ENCODE measurements at places on chromosomes 3 and 15.
A peak's percentile ranks its signal among the peaks of the same experiment; 100 is the strongest.

GRCh38 chr3:184937611-184938010, 125.6 kb downstream of the VPS8 start:
- no peak for DNase-seq

- no peak for DNase-seq
These were observed 113.5 kb upstream of the BHLHE40 start for GRCh38 chr3:4865714-4866113.

DNA sequence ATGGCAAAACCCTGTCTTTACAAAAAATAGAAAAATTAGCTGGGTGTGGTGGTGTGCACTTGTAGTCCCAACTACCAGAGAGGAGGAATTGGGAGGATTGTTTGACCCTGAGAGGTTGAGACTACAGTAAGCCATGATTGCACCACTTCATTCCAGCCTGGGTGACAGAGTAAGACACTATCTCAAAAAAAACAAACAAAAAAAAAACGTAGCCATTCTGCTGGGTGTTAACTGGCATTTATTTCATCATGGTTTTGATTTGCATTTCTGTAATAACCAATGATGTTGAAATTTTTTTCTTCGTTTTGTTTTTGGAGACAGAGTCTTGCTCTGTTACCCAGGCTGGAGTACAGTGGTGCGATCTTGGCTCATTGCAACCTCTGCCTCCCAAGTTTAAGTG, 63.3 kb downstream of the RPLP1 start:
- no peak for DNase-seq

GRCh38 chr3:45688194-45688881, 858 bp upstream of the SACM1L start:
- DNase-seq = peak; percentile 19

DNA sequence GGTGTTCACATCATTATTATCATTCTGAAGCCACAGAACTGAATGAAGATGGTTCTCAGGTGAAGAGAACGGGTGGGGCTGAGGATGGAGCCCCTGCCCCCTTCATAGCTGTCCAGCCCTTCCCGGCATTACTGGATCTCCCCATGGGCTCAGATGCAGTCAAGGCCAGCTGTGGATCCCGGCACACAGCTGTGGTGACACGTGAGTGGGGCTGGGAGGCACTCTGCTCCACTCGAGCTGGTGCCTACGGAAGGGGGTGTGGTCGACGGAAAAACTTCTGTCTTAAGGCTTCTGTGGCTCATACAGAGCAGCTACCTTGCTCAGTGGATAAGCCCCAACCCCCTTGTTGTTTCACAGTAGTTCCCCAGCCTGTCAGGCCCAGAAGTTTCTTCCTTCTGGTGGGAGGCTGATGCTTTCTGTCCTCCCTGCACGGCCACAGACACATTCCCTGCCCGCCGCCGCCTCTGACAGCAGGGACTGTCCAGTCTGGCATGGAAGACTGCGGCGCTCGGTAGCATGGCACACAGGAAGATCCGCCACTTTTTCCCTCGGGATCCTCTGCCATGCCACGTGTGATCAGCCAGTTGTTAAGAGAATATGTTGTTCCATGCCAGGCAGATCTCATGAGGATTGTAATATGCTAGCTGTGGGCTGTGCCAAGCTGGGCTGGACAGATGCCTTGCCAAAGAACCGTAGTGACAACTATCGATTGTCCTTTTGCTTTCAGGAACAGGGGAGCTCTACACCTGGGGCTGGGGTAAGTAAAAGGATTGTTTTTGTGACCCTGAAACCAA, 5.8 kb downstream of the RCCD1 start:
- no peak for DNase-seq

DNA sequence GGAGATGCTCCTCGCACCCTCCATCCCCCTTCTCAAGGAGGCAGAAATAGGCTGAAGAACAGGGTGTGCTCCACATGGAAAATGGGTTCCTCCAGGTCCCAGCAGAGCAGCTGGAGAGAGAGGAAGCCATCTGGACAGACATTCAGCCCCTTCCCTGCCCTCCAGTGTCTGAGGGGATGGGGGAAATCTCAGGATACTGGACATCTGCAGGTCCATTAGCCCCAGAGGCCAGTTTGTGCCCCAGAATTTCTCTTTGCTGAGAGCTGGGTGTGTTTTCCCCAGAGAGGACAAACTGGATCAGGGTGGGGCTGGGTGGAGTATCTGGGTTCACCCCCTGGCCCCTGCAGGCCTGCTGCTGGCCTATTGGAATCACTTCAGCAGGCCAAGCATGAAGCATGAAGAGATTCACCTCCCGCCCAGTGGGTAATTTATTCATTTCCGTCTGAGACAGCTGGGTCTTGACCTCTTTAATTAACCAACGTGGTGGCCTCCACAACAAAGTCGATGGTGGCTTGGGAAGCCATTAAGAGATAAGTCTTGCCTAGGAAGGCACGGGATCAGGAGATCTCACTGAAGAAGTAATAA, 4.6 kb downstream of the FAM3D start:
- no peak for DNase-seq

DNA sequence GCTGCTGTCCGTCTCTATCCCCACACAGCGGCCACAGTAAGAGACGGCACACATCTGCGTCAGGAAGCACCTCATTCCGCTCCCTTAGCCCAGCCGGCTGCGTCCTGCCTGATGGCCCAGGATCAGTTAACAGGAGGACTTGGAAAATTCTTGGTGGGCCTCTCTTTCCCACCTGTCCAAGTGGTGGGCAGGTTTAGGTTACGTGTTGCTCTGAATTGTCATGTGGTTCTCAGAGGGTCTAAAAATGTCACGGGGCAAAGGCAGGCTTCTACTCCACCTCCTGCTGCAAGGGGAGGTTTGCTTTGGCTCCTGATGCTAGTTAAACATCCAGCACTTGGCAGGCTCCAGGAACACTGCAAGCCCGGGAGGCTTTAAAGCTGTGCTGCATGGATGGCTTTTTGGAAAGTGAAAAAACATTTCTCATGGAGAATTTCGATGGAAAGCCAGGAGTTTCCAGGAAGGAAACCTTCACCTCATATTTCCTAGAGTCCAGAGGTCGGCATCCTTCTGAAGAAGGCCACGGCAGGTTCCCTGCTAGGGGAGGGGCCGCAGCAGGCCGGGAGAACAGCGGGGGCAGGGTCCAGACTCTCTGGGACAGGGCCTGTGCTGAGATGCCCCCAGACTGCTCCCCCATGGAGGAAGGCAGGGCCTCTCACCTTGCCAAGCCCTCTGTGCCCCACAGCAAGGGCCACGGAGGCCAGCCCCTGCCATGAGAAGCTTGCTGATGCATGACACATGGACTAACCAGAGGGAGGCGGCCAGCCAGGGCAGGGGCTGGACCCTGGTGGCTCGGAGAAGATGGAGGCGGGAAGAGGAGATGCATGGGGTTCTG, 10.8 kb downstream of the CTSH start:
- DNase-seq = no peak

GRCh38 chr3:61192222-61192621, 59.0 kb downstream of the FHIT start:
- no peak for DNase-seq

DNA sequence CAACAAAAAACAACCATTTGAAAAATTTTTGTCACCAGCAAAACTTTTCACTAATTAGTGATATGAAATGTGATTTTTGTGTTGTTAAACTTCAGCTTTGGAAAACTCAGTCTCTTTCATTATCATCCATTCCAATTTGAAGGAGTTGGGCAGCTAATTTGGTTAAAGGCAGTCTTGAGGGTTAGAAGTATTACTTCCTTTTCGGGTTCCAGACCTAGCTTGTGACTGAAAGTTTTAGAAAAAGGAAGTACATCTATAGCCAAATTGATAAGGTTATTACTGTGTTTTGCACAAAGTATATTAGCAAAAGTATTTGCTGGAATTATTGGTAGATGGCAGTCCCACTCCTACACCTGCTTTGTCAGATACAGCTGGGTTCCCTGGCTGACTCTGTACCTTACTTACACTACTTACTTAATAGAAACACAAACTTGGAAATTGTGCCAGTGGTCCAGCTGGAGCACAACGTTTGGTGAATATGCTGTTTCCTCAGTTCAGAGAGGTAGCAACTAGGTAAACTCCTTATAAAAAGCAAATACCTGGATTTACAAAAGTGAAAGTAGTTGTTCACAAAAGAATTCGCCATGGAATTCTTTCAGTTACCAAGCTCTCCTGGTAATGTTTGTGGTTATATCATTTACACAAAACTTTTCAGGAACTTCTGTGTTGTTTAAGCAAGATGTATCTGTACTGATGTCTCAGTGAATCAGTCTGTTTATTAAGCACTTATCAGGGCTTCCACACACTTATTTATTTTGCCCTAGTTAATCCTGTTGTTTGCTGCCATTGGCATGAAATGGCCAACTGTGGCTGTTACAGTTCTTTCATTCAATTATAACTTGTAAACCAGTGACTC, 31.6 kb downstream of the TIPARP start:
- no peak for DNase-seq

- DNase-seq = no peak
These were observed 375 bp downstream of the HEG1 start for GRCh38 chr3:125055331-125055912.

DNA sequence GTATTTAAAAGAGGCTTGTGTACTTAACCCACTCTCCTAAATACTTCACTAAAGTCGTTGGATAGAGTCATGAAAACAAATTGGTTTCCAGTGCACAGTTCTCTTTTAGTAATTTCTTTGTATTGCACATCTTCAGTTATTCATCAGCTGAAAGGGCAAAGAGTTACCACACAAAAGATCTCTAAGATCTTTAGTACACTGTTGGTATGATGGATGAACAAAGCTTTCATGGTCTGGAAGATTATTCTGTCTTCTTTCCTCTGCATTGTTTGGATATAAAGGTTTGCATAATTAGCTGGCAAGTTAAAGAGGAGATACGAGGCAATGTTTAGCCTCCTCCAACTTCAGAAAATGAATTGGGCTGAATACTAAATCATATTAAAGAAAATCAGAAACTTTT, 40.5 kb downstream of the BCHE start:
- DNase-seq = no peak

- DNase-seq = no peak
These were observed 154.2 kb downstream of the B3GALNT1 start for GRCh38 chr3:160950954-160951353.

GRCh38 chr3:58190882-58191281, 19.9 kb downstream of the DNASE1L3 start:
- DNase-seq = no peak

GRCh38 chr15:70418943-70419342, 321.2 kb upstream of the TLE3 start:
- no peak for DNase-seq

DNA sequence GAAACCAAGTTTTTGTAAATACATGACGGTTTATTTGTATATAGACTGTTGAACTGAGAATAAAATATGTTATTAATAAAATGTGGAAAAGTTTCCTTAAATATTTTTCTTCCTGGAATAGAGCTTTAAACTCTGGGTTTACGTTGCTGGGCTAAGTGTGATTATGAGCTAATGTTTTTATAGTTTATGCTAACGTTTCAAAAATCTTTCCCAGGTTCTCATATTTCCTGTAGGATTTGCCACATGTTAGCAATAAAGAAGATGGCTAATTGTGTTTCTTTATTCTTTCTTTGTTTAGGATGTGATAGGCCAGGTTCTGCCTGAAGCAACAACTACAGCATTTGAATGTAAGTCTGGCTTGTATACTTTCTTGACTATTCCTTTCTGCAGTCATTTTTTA, 7.2 kb downstream of the MAP2K5 start:
- DNase-seq = no peak

- no peak for DNase-seq
These were observed 30.4 kb downstream of the VGLL3 start for GRCh38 chr3:86960550-86960949.
